ENCODE measurements at places on chromosomes 7 and 10. TPM values are rescaled to one million over a fixed set of nuclear protein-coding genes. Genes with fewer than 3 reads are reported as not detected.
A peak's percentile ranks its signal among the peaks of the same experiment; 100 is the strongest.

ZC3HAV1 gene
- 10.8 TPM for polyA plus RNA-seq

THNSL1 gene
- 5.5 TPM for polyA plus RNA-seq

CALHM1 gene
- 0.05 TPM for polyA plus RNA-seq

NAT16 gene
- not detected for polyA plus RNA-seq

PAOX gene
- polyA plus RNA-seq, result 2.8 TPM

- DNase-seq, result no peak
Measured at GRCh38 chr10:126160971-126161630, 227.2 kb downstream of the ADAM12 start.

GRCh38 chr7:23136216-23136615 is 30.6 kb downstream of the KLHL7 start:
- DNase-seq, result no peak

DNA sequence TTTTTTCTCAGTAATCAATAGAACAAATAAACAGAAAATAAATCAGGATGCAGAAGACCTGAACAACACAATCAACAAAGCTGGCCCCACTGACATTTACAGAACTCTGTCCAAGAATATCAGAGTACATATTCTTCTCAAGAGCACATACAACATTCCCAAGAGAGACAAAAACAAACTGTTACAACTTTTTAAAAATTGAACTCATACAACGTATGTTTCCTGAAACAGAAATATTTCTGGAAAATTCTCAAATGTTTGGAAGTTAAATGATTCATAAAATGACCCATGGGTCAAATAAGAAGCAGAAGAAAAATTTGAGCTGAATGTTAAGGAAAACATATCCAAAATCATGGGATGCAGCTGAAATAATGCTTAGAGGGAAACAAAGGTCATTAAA is 93.9 kb upstream of the VIPR2 start:
- peak; percentile 93 for DNase-seq

GRCh38 chr10:13567030-13567429 is 19.7 kb upstream of the PRPF18 start:
- DNase-seq, result no peak

All from muscle of leg (tissue), 16 donors.